ENCODE measurements at places on chromosomes 2 and 18.

DNA sequence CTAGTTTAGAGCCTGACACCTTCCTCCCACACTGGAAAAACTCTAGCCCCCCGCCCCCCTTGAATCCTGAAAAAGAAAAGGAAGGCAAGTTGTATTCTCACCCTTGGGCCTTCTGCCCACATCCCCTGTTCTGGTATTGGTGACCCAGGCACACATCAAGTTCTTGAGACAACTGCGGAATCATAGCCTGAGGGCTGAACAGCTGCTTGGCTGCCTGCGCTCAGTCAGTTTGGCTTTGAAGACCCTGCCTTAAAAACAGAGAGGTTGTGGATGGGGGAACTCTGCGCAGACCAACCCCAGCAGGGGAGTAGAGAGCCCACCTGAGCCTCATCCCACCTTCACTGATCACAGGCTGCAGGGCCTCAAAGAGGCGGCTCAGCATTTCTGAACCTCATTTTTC lies 229.2 kb downstream of the ANAPC1 start:
- DNase-seq, result no peak

- no peak for DNase-seq
Observed at GRCh38 chr2:54723996-54724559, 616 bp downstream of the EML6 start.

DNA sequence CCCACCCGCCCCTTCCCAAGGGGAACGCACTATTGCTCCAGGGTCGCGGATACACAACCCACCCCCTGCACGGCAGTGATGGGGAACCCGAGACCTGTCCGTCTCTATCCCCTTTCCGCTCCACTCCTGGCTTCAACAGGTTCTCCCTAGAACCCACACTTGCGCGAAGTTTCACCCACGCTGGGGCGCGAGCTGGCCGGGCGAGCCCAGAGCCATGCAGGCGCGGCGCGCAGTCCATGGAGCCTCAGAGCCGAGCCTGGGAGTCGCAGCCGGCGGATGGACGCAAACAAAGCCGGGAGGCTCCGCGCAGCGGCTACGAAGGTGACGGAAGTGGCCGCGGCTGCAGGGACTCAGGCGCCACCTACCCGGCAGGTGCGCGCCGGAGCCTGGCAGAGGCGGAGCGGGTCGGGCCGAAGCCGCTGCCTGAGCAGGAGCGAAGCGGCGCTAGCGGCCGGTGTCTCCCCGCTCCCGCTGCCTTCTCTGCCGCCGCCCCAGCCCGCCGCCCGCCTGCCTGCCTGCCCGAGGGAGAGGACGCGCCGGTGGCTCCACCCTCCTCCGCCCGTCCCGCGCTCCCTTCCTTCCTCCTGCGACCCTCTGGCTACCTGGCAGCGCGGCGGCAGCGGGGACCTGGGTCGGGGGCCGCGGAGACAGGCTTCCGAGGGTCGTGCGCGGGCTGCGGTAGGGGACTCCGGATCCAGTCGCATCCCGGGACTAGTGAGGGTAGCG lies 14.0 kb downstream of the ALPG start:
- DNase-seq, result no peak

- no peak for DNase-seq
Observed at GRCh38 chr2:610491-610890, 66.7 kb downstream of the TMEM18 start.

GRCh38 chr2:69667805-69668382 lies 24.4 kb upstream of the AAK1 start:
- no peak for DNase-seq

- peak; percentile 10 for DNase-seq
Observed at GRCh38 chr2:186486651-186487647, 889 bp downstream of the ZC3H15 start.

DNA sequence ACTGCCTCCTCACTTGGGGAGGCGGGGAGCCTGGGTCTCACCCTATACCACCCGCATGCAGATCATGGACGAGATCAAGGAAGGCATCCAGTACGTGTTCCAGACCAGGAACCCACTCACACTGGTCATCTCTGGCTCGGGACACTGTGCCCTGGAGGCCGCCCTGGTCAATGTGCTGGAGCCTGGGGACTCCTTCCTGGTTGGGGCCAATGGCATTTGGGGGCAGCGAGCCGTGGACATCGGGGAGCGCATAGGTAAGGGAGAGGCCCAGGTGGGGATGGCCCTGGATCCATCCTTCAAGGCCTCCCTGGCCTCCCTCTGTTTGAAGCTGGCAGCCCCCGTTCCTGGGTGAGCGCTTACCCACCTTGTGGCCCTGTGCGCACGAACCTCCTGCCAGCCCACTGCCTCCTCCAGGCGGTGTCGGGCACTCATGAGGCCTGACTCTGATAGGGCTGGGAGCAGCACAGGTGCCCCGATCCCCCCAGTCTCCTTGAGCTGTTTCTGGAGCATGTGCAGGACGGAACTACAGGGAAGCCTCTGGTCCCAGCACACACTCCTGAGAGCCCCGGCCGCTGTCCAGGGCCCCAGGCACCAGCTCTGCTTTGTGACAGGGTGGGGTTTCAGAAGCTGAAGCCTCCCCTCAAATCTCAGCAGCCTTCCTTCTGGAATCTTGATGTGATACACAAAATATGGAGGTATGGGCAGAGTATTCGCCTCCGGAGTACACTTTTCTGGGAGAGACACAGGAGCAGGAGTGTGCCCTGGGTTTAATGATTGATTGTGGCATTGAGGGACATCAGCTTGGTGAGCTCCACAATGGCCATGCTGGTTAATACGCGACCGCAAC lies 708 bp downstream of the AGXT start:
- no peak for DNase-seq

DNA sequence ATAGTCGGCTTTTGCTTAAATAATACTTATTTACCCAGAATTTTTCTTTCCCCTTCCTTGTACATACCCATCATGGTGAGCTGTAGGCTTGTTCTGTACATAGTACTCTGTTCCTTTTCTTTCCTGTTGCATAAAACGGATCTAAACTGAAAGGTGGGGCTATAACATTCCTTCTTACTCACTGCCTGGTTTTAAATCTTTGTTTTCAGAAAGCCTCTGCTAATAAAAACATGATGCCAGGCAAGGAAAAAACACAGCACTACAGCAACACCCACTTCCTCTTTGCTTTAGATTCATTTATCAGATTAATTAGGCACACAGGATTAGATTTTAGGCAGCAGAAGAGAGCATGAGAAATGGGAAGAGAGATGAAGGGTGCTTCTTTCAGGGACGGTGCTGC lies 19.6 kb upstream of the STON1 start:
- peak; percentile 21 for DNase-seq

- no peak for DNase-seq
Observed at GRCh38 chr2:98829581-98830270, 98.8 kb upstream of the MGAT4A start.

GRCh38 chr2:43427032-43427424 lies 168.8 kb downstream of the THADA start:
- DNase-seq, result no peak

DNA sequence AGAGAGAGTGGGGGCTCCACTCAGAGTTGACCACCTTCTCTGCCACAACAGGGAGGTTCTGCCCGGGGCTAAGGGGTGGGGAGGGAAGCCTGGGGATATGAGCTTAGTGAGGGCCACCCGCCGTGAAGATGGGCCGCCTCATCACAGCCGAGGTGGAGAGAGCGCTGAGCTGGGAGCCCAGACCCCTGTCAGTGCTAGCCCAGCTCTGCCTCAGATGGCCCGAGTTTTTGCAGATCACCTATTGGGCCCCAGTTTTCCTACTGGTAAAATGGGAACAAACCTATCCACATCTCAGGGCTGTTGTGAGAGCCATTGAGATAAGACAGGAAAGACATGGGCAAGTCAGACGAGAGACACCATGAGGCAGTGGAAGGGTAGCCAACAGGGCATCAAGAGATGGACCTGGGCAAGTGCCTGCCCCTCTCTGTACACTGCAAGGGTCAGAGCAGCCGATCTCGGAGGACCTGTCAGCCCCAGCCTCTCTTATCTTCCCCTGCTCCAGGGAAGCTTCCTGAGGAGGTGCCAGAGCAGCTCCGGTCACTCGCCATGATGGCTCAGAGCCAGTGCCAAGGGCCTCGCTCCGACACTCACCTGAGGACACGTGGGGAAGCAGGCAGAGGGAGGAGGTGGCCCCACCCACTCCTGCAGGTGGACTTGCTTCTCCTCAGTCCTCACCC lies 88.9 kb downstream of the MCFD2 start:
- no peak for DNase-seq

- no peak for DNase-seq
Observed at GRCh38 chr2:88022669-88022921, 6.2 kb upstream of the RNU2-63P start.

- DNase-seq, result no peak
Observed at GRCh38 chr2:176284461-176285049, 15.3 kb downstream of the MTX2 start.

GRCh38 chr2:236691799-236692167 lies 122.2 kb downstream of the ACKR3 start:
- DNase-seq, result no peak

- peak; percentile 12 for DNase-seq
Observed at GRCh38 chr2:190781604-190782198, 98.9 kb upstream of the GLS start.

DNA sequence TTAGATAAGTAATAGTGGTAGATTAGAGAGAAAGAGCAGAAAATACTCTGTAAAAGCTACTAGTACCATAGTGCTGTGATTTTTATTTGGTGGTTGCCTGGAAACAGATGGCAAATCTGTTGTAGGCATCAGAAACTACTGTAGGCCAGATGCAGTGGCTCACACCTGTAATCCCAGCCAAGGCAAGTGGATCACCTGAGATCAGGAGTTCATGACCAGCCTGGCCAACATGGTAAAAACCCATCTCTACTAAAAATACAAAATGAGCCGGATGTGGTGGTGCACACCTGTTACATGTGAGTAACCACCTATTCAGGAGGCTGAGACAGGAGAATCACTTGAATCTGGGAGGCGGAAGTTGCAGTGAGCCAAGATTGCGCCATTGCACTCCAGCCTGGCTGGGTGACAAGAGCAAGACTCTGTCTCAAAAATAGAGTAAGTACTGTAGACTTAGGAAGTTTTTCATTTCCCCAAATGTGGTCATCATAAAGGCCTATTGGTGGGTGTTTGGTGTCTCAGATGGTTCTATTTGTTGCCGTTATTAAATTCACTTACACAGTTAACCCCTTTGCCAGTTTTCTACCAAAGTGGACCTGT lies 79.6 kb downstream of the SPTBN1 start:
- DNase-seq, result no peak

- no peak for DNase-seq
Observed at GRCh38 chr2:197904446-197904845, 100.1 kb downstream of the PLCL1 start.

DNA sequence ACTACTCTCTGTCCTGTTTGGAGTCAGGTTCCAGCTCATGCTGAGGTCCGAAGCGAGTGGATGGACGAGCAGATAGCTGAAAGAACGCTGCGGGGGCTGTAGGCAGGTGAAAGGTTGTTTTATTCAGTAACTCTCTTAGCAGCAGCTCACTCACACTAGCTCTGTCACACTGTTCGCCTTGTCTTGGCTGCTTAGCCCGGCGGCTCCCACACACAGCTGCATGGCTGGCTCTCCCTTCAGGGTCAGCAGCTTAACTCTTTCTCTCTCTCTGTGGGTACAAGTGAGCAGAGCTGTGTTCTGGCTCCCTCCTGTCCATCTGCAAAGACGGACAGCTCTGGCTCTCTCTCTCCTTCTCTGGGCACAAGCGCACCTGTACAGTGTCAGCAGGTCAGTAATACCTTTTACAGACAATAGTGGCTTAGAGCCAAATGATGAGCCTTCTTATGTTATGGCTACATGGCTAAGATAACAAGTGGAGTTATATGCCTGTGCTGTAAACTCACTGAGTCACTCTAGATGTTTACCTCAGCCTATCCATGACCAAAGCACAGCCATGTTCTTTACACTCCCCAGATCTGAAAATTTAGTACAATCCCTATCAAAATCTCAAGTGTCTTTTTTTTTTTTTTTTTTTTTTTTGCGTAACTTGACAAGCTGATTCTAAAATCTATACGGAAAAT lies 149.3 kb downstream of the GALNT1 start:
- DNase-seq, result no peak

DNA sequence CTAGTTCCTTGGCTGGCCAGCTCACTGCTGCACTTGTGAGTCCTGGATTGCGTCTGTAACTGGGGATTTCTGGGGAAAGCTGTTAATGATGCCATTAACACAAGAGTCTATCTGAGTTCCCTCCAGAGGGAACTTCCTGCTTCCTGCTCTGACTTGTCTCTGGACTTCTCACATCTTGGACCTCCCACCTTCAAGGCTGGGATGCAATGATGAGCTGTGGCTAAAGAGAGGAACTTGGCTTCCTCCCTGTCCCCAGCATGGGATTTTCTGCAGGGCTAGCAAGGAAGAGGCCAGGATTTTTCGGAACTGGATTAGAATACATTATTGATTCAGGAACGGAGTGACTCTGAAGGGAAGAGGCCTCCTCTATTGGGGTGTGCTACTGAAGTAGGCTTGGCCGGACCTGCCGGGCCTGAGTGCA lies 155.5 kb downstream of the CLIP4 start:
- no peak for DNase-seq

- DNase-seq, result peak; percentile 99
Observed at GRCh38 chr2:159202568-159203071, 83.9 kb downstream of the WDSUB1 start.

- DNase-seq, result no peak
Observed at GRCh38 chr2:61340242-61340641, 130.6 kb downstream of the USP34 start.

- no peak for DNase-seq
Observed at GRCh38 chr2:151280271-151280670, 9.2 kb downstream of the NMI start.
